ENCODE measurements at places on chromosomes 1 and 21.

DNA sequence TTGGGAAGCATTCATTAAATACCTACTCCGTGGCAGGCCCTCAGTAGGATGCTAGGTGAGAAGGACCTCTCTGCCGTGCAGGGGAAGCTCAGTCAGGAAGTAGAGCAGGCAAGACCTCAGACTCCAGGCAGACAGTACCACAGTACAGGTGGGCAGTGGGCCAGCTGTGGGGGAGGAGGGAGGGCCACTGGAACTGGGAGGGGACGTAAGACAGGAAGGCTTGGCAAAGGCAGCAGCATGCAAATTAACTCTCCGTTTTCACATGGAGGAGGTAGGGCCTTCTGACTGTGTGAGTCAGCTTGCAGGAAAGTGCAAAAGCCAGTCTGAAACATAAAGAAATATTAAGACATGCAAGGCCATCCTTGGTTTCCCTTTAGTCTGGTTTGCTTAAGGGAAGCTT lies 157.7 kb downstream of the TRIM33 start:
- DNase-seq: peak; percentile 29

DNA sequence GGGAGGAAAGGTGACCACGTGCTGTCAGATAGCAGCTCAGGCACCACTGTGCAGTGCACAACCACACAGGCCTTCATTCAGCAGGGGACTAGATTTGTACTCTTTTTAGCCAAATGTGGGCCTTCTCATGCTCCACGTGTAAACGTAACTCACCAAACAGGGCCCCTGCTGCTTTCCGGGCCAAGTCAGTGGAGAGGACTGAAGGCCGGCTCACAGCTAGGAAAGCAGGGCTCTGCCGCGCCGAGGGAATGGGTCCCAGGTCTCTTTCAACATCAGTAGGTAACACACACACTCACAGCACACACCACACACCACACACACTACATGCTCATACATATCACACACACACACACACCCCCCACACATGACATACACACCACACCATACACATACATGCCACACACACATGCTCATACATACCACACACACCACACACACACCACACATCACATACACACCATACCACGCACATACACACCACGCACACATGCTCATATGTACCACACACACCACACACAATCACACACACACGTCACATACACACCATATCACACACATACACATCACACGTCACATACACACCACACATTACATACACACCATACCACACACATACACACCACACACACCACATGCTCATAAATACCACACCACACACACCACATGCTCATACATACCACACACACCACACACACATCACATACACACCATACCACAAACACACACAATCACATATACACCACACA lies 124.0 kb upstream of the ERG start:
- no peak for DNase-seq

DNA sequence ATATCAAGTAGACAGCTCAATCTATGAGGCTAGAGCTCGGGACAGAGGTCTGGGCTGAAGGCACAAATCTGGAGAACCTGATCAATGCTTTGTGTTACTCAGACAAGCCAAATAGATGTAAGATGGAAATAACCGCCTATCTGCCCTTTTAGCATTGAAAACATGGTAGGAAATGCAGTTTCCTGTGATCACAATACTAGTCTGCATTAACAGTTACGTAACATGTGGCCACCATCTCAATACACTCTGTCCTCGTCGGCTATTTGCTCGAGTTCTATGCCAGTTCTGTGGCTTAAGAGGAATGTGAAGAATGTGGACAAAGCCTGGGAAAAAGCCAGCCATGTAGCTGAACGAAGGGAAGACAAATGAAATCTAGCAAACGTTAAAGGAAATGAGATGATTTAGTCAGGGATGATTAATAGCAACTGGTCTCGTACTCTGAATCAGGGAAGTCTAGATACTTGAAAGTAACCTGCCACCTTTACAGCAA lies 73.3 kb downstream of the HSF2BP start:
- DNase-seq: no peak

GRCh38 chr1:204545202-204545601 lies 29.0 kb downstream of the MDM4 start:
- no peak for DNase-seq

GRCh38 chr1:243320224-243320623 lies 64.4 kb downstream of the SDCCAG8 start:
- DNase-seq: no peak

DNA sequence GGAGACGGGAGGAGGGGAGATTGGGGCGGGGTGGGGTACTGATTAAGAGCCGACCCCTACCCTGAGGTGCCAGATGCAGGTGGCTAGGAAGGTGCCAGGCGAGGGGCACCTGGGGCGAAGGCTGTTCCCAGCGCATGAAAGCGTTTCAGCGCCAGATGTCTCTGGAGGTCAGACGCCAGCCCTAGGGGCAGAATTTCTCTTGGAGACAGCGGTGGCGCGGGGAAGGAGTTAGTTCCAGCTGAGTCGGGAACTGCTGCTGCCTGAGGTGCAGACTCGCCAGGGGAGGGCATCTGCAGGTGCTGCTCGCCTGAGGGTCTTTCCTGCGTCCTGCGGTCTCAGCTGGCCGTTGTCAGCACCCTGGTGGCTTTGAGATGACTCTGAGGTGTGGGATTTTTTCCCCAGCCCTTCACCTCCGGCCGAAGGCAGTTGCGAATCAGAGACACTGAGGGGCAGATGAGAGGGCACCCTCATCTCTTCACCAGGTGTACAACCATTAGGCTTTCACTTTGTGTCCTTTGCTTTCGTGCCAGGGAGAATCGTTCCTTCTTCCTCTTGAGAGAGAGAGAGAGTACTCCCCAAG lies 539 bp downstream of the CGN start:
- no peak for DNase-seq

GRCh38 chr1:231134624-231135023 lies 27.2 kb upstream of the TRIM67 start:
- DNase-seq: no peak

- DNase-seq: no peak
Observed at GRCh38 chr1:209390764-209391163, 192.8 kb upstream of the CAMK1G start.

- DNase-seq: no peak
Observed at GRCh38 chr1:100448366-100448765, 89.6 kb upstream of the GPR88 start.

DNA sequence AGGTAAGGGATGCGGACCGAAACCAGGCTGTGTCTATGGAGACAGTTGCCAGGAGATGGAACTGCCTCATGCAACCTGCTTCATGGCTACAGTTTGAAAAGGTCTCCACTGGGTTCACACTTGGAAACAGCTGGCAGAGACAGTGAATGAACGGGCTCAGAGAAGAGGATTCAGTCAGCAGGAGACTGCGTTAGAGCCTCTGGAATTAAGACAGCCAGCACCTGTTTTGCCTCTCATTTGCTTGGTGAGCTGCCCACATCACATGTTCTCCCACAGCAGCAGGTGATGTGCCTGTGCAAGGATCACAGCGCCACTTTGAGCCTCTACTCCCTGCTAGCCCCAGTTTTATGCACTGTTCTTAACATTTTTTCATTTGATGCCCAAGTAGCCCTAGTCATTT lies 321.0 kb downstream of the PLPP3 start:
- no peak for DNase-seq

DNA sequence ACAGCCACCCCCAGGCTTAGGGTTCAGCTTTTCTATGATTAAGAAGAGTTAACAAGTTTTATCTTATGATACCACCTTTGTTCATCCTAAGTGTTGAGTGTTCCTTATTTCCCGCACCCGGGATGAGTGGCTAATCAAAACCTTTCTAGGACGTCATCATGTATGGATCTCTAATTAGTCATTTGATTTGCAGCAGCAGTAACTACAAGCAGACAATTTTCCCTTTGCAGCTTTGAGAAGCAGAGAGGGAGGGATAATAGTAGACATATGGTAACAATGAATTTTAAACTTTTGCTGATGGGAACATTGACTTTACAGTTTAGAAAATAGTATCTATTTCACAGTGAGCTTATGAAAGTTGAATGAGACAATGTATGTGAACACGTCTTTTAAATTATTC lies 30.8 kb upstream of the SLC35F3 start:
- no peak for DNase-seq
